ENCODE measurements at places on chromosomes 3 and 15.

GRCh38 chr15:99430881-99431401, 134.8 kb upstream of the MEF2A start:
- H3K4me3 ChIP-seq = no peak overlapping the region
- H3K27me3 ChIP-seq = peaks cover 3% of the 10 kb centered on the region
- H3K27ac ChIP-seq = no peak overlapping the region
- DNase-seq = peak; percentile 4
- peaks cover 2% of the 10 kb centered on the region for H3K4me1 ChIP-seq
- H3K36me3 ChIP-seq = no peaks in the 10 kb centered on the region

DNA sequence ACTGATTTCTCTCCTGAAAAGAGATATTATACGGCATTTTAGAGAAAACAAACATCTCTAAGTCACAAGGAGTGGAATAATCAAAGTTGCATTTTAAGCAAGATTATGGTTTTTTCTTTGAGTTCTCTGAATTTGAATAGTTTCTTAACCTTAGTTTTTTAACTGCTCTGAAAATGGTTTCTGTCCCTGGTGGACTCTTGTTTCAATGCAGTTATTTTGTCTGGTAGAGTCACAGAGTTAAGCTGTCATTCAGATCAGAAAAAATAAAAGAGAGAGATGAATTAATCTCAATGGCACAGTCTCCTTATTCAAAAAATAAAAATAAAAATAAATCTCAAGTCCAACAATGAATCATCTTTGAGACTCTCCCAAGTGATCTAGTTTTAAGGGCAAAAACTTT, 19.0 kb downstream of the AGTR1 start:
- no peak for DNase-seq
- H3K36me3 ChIP-seq = no peaks in the 10 kb centered on the region
- H3K27me3 ChIP-seq = no peaks in the 10 kb centered on the region
- H3K4me1 ChIP-seq = no peaks in the 10 kb centered on the region

- H3K27ac ChIP-seq = no peak overlapping the region
- no peaks in the 10 kb centered on the region for H3K36me3 ChIP-seq
- peaks cover 17% of the 10 kb centered on the region for H3K4me1 ChIP-seq
- no peak for DNase-seq
- no peak overlapping the region for H3K4me3 ChIP-seq
- H3K27me3 ChIP-seq = no peaks in the 10 kb centered on the region
These were observed 72.9 kb downstream of the EPHA3 start for GRCh38 chr3:89180334-89180733.

GRCh38 chr3:134471521-134472193, 14.1 kb downstream of the ANAPC13 start:
- H3K4me3 ChIP-seq = no peak overlapping the region
- H3K27ac ChIP-seq = no peak overlapping the region

DNA sequence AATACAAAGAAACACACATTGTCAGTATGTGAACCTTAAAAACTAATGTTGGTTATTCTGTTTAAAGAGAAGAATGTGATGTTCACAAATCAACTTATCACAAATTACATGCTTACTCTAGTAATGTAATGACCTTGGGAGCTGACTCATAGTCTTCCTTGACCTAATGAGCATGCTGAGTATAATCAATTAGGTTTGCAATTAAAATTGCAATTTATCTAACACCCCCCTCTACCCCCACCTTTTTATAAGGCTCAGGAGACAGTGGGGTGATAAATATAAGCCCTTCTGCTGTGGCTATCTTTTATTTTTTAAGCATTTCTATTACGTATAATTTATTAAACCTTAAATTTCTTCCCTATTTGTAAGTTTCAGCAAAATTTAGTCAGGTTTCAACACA, 947.8 kb upstream of the CFAP20DC start:
- no peaks in the 10 kb centered on the region for H3K36me3 ChIP-seq
- DNase-seq = no peak
- peak overlapping the region; percentile 90 for H3K27ac ChIP-seq
- H3K4me1 ChIP-seq = peaks cover 64% of the 10 kb centered on the region
